ENCODE measurements at places on chromosomes 5 and 9. TPM values are rescaled to one million over a fixed set of nuclear protein-coding genes. Genes with fewer than 3 reads are reported as not detected.

DNA sequence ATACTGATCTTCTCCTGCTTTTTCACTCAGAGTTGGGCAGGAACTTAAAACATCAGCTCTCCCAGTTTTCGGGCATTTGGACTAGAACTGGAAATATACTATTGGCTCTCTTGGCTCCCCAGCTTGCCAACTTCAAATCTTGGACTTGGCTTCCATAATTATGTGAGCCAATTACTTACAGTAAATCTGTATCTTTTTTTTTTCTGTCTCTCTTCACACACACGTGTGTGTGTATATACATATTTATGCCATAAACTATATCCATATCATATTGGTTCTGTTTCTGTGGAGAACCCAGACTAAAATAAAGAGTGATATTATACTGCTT is 379.6 kb upstream of the PRR16 start:
- no peak for DNase-seq

GRCh38 chr9:87836951-87837705 is 45.5 kb upstream of the SPATA31E1 start:
- DNase-seq, result no peak

DNA sequence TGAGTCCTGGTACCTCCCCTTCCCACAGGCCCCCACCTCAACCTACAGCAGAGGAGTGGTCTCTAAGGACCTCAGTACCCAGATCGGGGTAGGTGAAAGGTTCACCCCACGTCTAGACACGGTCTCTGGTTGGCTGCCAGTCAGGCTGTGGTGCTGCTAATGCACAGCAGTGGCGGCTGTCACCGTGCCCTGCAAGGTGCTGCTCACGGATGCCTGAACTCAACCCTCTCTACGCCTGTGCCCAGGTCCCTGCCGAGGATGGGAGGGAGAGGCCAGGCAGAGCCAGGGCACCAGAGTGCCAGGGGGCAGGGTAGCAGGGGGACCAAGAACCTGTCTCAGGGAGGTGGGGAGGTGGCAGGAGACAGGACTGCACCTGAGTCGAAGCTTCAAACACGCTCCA is 14.3 kb downstream of the IER5L start:
- DNase-seq, result no peak

GRCh38 chr9:17480966-17481365 is 97.9 kb upstream of the SH3GL2 start:
- DNase-seq, result no peak

- no peak for DNase-seq
Measured at GRCh38 chr5:23963449-23963848, 456.0 kb downstream of the PRDM9 start.

GRCh38 chr9:34986540-34987047 is 3.0 kb upstream of the DNAJB5 start:
- no peak for DNase-seq

- no peak for DNase-seq
Measured at GRCh38 chr5:103283120-103283519, 24.6 kb downstream of the MACIR start.

DNA sequence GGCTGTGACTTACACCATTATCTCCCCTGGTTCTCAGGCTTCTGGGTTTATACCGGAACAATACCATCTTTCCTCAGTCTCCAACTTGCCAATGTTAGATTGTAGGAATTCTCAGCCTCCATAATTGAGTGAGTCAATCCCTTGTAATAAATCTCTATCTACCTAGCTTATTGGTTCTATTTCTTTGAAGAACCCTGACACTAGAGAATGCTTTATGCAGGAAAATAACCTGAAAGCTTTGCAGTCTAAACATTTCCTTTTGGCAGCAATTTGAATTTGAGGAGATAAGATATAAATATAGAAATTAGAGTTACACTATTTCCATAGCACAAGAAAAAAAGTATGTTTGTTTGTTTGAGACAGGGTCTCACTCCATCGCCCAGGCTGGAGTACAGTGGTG is 278.1 kb upstream of the CDH18 start:
- no peak for DNase-seq

GRCh38 chr9:137085920-137086530 is 760 bp upstream of the MAN1B1 start:
- no peak for DNase-seq

- DNase-seq, result no peak
Measured at GRCh38 chr5:152625696-152626095, 220.6 kb upstream of the NMUR2 start.

GRCh38 chr5:1437876-1438559 is 7.2 kb downstream of the SLC6A3 start:
- DNase-seq, result no peak

GRCh38 chr5:43172779-43173178 is 19.2 kb upstream of the NIM1K start:
- DNase-seq, result no peak

GRCh38 chr9:29208670-29209069 is 1635.4 kb upstream of the C9orf72 start:
- DNase-seq, result no peak

GRCh38 chr5:60916646-60917045 is 28.2 kb downstream of the ERCC8 start:
- DNase-seq, result no peak

- DNase-seq, result no peak
Measured at GRCh38 chr9:126879288-126879687, 18.8 kb downstream of the ZBTB34 start.

DNA sequence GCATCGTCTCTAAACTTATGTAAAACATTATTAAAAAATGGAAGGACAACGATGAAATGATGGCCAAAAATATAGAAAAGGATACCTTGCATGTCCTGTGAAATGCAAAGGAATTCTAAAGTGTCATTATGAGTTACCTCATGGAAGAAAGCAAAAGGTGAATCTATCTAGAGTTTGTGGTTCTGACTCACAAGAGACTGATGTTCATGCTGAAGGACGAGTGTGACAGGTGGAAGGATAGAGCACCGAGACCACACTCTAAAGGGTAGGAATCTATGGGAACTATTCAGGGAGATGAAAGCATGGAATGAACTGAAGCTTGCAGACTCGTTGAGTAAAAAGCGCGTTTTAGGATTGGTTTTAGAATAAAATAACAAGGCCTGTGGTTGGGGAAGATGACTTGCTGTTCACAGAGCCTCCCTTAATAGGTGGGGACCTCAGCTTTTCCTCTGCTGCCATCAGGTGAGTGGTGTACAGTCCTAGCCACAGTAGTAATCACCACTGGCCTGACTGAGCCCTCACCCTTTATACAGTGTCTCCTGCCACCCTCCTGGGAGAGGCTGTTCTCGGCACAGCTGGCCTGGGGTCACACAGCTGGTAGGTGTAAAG is 11.2 kb downstream of the TENT4A start:
- no peak for DNase-seq

GRCh38 chr5:18749763-18750162 is 1115.5 kb downstream of the TAF11L14 start:
- no peak for DNase-seq

DNA sequence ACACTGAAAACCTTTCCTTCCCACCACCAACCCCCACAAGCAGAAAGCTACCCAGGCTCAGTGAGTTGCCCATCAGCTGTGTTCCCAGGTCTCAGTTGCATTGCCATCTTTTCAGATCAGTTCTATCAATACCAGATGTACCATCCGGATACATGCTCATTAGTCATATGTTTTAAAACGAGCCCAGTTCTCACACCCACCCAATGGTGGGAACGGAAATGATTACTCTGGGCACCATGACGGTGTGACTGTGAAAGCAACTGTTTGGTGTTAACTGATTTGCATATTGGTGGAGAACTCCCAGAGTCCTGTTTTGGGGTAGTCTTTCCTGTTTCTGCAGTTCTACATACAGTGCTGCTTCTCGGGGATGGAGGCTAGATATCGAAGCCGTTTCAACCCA is 212.3 kb downstream of the TRIM36 start:
- DNase-seq, result no peak

DNA sequence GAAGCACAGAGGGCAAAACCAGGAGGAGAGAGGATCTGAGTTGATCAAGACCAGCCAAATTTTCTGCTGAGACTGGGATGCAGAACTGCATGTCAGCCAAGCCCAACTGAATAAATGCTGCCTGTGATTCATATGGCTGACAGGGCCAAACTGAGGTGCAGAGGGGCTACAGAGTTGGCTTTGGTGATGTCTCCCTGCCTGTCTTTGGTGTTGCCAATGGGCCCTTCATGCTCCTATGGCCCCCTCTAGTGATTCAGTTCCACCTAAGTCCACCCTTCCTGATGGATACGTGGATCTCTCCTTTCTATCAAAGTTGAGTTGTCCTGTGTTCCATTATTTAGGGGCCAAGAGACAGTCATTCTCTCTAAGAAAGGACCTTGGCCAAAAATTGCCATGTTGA is 163.6 kb upstream of the TLE4 start:
- no peak for DNase-seq

- DNase-seq, result peak; percentile 71
Measured at GRCh38 chr5:149656576-149657182, 73.4 kb upstream of the PPARGC1B start.

DNA sequence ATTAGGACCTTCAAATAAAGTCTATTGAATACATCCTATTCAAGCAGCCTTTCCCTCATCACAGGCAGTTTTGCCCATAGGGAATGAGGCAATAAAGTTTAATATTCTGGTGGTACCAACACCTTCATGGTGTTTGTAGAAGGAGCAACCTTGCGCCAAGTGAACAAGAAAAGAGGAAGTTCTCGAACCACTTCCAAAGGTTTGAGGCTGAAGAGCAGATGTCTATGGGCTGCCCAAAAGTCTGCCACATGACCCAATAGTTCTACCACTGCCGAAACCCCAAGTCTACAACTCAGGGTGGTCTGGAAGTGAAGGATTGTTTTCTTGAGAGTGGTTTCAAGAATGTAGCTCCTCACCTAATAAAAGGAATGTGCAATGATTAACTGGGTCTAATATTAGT is 123.1 kb downstream of the NPR3 start:
- no peak for DNase-seq

DNA sequence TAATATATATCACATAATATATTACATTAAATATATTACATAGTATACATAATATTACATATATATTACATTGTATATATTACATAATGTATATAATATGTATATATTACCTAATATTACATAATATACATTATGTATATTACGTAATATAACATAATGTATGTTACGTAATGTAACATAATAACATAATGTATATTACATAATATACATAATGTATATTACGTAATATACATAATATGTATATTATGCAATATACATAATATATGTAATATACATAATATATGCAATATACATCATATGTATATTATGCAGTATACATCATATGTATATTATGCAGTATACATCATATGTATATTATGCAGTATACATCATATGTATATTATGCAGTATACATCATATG is 19.1 kb downstream of the CYLC2 start:
- no peak for DNase-seq

GRCh38 chr9:135178498-135178897 is 91.0 kb downstream of the OLFM1 start:
- no peak for DNase-seq

GRCh38 chr5:108111736-108112135 is 270.2 kb downstream of the FBXL17 start:
- no peak for DNase-seq

GRCh38 chr9:3760031-3760430 is 234.2 kb upstream of the RFX3 start:
- peak; percentile 31 for DNase-seq

DNA sequence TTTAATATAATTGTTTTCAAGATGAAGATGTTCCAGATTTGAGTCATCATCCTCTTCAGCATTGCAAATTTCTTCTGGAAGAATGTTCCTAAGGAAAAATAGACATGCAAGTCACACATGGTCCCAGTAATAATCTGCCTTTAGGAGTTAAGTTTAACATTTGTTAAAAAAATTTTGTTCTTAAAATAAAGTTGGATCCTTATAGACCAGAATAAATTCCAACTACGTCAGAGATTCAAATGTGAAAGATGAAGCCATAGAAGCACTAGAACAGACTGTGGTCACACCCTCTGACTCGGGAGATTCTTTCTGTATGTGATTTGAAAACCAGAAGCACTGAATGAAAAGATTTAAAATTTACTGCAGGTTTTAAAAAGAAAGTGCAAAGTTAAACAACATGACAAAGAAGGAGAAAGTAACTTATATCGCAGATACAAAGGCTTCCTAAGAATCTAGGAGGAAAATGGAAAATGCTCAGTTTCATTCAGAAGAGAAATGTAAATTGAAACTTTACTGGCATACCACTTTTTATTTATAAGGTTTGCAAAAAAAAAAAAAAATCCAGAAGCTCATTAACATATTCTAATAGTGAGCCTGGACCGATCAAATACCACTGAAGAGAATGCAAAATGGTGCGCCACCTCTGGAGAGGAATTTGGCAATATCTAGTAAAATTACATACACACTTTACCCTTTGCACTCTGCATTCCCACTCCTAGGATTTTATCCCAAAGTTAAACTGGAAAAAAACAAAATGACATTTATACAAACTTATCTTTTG is 14.3 kb upstream of the ASPN start:
- no peak for DNase-seq

DNA sequence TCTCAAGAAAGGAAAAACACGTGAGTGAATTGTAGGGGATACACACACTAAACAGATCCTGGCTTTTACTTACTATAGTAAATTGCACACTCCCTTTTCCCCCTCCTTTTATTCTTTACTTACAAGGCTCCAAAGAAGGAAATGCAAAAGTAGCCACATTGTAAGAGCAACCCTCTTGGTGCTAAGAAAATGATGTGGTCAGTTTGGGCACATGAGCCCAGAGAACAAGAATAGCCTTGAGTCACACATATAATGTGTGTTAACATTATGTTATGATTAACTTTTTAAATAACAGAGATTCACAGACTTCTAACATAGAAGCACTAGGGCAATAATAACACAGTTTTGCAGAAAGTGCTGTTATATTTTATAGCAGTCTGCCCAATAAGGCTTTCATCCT is 48.5 kb downstream of the PCSK5 start:
- no peak for DNase-seq

GRCh38 chr9:31119890-31120454 is 1264.5 kb upstream of the ACO1 start:
- DNase-seq, result peak; percentile 11

GRCh38 chr5:163022582-163023128 is 414.7 kb upstream of the CCNG1 start:
- DNase-seq, result no peak

DNA sequence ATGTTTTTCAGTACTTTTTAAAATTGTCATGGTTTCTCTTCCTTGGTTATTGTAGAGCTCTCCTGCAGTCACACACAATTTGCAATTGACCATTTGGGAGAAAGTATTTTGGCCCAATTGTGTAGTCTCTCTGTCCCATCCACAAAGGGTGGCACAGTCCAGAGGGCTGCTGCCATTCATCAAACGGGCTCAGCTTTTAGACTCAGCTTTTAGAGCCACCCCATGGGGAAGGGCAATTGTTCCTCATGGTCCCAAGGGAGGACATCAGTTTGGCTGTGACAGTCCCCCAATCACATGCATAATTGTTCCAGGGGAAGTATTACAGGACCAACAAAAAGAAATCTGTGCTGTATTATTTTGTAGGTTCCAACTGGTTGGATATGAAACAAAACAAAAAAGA is 207.6 kb downstream of the ZNF462 start:
- DNase-seq, result no peak

- DNase-seq, result no peak
Measured at GRCh38 chr9:112047538-112048066, 127.5 kb downstream of the SUSD1 start.

- no peak for DNase-seq
Measured at GRCh38 chr5:158530115-158530514, 569.6 kb downstream of the EBF1 start.

RGMB gene
- total RNA-seq, result 35.8 TPM

TAF11L9 gene
- not detected for total RNA-seq

SLC31A1 gene
- 21.0 TPM for total RNA-seq

TMEM232 gene
- 2.0 TPM for total RNA-seq

DMRT3 gene
- total RNA-seq, result not detected

TMC1 gene
- not detected for total RNA-seq

CCL21 gene
- not detected for total RNA-seq

PRDM9 gene
- total RNA-seq, result not detected

HAPLN1 gene
- not detected for total RNA-seq
